ENCODE measurements at places on chromosomes 3 and 15.

DNA sequence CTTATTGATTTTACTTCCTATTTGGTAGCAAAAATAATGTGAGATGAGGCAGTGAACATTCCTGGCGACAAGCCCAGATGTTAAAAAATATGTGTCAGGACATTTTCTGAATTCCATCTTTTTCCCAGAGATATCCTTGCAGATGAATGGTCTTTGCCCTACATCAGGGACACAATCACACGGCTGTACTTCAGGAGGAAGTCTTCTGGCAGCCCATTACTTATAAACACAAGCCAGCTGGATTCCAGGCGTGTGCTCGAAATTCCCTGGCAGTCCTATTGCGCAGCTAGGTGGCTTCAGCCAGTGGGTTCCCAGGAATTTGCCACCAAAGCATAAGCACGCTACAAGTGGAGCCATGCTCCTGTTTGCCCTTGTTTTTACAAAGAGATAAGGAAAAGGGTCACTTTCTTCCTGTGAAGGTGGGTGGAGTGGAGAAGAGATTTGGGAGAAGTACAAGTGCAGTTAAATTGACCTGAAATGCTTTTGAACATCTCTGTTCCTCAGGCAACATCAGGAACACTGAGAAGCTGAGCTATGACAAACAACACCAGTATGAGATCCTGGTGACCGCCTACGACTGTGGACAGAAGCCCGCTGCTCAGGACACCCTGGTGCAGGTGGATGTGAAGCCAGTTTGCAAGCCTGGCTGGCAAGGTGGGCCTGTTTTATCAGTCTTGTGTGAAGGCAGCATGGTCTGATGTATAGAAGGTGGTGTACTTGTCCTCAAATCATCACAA lies 257.1 kb upstream of the TRIM42 start:
- no peak for DNase-seq

DNA sequence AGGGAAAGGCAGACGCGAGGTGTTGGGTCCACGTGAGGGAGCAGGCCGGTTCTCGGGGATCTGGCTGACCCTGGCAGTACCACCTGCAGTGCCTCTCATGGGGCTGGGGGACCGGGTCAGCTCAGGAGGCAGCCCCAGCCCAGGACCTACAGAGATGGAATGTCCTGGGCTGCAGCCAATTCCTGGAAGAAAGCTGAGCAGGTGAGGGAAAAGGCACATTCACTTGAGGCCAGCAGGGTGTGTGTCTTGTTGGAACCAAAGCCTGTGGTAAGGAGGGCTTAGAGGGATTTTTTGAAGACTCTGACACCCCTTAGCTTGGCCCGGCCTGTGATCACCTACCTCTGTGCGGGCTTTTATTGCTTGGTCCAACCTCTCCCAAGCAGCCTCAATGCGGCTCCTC lies 15.8 kb downstream of the PLA2G4B start:
- no peak for DNase-seq

DNA sequence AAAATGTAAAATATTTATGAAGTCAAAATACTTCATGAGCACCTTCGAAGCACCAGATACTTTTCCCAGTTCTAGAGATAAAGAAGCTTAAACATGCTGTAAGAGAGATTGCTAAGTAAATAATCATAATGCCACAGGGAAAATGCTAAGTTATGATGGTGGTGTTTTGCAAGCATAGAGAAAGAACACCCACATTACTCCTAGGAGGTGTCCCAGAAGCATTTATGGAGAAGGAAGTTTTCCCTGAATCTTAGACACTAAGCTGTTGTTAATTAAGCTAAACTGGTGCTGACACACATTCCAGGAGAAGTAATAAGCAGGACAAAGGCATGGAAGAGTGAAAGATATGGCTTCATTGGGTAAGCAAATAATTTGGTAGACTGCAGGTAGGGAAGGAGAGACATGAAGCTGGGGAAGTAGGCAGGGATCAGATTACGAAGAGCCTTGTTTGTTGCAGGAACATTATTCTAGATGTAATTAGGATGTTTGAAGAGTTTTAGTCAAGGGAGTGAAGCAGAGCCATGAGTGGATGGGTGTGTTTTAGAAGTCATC lies 40.4 kb upstream of the CHMP2B start:
- DNase-seq = no peak

DNA sequence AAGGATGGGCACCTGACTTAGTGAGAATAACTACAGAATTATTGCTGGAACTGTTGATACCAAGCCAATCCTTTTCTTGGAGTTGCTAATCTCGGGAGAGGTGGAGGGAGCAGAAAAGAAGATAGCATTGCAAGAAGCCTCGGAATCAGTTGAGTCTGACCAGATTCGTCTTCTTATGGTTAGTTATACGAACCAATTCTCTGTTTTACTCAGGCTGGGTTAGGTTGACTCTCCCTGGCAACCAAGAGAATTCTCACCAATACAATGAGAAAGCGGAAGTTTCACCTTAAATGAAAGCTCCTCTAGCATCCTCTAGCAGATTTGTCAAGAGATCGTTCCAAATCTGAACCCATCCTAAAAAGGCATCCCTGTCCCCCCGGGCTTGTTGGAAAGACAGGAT lies 43.5 kb upstream of the UBE2E1 start:
- no peak for DNase-seq

- DNase-seq = no peak
Measured at GRCh38 chr15:76377217-76377616, 40.6 kb downstream of the ISL2 start.

GRCh38 chr15:59991834-59992233 lies 12.3 kb upstream of the FOXB1 start:
- DNase-seq = no peak

DNA sequence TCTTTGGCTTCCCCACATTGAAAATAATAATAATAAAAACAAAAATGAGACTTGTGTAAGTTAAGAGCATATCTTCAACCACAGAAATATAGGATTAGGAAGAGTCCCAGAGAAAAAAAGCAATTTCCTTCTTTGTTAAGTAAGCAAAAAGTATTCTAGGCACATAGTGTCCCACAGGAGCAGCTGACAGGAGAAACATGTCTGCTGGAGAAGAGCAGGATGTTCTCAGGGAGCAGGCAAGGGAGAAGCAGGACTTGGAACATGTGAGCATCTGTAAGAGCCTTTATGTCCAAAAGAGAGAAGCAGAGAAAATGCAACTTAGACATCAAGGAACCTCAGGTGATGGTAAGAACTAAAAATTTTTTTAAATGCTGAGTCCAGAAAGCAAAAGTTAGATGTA lies 39.0 kb downstream of the TTC23 start:
- no peak for DNase-seq

- DNase-seq = no peak
Measured at GRCh38 chr3:73026760-73027113, 30.1 kb downstream of the PPP4R2 start.

DNA sequence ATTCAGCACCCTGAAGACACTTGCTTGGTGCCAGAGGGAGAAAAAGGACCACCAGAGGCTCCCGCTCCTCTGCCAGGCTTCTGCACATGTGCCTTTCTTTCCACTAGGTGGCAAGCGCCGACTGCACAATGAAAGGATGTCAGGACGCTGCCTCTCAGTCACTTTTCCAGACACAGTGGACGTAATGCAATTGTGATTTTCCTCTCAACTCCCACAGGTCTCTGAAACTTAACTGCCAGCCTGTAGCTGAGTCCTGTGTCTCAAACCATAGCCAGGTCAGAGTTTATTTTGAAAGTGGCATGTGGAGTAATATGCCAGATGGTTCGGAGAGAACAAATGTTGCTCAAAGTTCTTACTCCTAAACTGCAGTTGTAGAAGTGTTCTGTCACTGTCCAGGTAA lies 162.9 kb downstream of the ITPR1 start:
- DNase-seq = peak; percentile 71

- DNase-seq = no peak
Measured at GRCh38 chr3:188914552-188914951, 257.2 kb upstream of the TPRG1 start.

GRCh38 chr3:46812237-46812791 lies 50.9 kb downstream of the MYL3 start:
- DNase-seq = peak; percentile 1

DNA sequence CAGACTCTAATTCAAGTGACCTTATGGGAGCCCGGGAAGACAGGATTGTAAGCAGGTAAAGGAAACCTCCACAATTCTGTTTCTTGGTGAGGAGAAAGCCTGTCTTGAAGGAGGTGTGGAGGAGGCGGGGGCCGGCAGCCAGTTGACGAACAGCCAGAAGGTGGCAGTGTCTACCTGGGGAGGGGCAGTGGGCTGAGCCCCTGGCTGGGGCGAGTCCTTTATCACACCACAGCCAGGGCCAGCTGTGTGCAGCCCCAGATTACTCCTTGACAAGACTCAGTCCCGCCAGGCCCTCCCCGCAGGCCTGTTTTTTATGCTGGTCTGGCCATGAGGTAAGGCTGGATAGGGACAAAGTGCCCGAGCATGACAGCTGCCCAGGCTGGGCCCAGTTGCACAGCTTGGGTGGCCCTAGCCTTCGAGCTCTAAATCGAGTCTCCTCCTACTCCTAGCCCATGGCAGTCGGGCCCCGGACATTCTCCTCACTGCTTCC lies 40.9 kb upstream of the IDH2 start:
- no peak for DNase-seq

DNA sequence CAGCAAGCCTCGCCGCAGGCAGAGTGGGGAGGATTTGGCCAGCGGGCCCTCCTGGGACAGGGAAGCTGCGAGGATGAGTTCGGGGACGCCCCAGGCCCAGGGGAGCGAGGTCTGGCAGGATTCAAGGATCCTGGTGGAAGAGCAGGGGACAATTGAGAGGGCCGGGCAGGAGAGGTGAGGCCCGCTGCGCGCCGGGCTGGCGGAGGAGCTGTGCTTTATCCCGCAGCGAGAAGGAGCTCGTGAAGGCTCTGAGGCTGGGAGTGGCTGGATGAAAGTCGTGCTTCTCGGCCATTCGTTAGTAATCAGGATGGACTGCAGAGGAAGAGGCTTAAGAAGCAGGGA lies 3.6 kb downstream of the SLC51A start:
- DNase-seq = no peak

GRCh38 chr15:57451555-57451954 lies 75.2 kb downstream of the CGNL1 start:
- no peak for DNase-seq

- DNase-seq = no peak
Measured at GRCh38 chr15:85155857-85156256, 174.2 kb downstream of the PDE8A start.

DNA sequence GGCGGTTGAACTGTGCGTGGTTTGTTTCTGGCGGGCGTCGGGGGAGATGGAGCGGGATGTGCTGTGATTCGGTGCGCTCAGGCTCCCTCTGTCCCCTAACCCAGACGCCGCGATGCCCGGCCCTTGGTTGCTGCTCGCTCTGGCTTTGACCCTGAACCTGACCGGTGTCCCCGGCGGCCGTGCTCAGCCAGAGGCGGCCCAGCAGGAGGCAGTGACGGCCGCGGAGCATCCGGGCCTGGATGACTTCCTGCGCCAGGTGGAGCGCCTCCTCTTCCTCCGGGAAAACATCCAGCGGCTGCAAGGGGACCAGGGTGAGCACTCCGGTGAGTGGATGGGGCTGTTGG lies 1.2 kb downstream of the TRH start:
- no peak for DNase-seq

GRCh38 chr3:67292356-67293121 lies 294.4 kb downstream of the KBTBD8 start:
- no peak for DNase-seq

GRCh38 chr15:66080717-66081398 lies 172.7 kb downstream of the MEGF11 start:
- no peak for DNase-seq

DNA sequence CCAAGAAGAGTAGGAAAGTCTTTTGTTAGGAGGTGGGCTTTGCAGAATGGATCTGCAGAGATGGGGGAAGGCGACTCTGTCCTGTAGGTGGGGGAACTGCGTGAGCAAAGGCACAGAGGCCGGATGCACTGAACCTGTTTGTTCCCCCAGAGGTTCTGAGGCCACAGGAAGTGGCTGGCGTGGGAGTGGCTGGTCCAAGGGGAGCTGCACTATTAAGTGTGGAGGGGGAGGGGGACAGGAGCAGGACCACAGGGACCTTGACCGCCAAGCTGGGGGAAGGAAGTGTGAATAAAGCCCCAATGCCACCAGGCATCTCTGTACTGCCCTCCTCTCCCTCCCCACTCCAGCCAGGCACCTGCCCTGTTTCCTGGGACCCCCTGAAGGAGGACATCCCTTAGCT lies 51.8 kb downstream of the CYP11A1 start:
- DNase-seq = no peak

GRCh38 chr3:167874671-167875372 lies 139.3 kb downstream of the SERPINI1 start:
- DNase-seq = no peak

- peak; percentile 10 for DNase-seq
Measured at GRCh38 chr3:184282941-184283340, 7.1 kb downstream of the ECE2 start.

GRCh38 chr3:10594915-10595314 lies 89.5 kb upstream of the ATP2B2 start:
- DNase-seq = no peak

DNA sequence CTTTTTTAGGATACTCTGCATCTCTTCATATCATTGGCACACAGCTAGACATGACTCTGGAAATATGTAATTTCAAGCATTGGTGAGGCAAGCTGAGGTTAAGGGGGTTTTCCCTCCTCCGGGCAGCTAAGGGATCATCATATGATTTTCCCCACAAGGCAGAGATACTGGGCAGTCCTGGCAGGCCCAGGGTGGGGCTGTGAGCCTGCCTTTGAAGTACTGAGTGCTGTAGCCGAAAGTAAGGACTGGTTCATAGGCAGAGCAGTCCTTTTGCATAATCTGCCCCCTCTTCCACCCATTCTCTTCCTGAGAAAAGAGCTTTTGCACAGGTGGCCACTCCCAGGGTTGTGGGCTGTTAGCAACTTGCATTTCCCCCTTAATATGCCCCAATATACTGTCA lies 168.8 kb upstream of the MANF start:
- DNase-seq = no peak

DNA sequence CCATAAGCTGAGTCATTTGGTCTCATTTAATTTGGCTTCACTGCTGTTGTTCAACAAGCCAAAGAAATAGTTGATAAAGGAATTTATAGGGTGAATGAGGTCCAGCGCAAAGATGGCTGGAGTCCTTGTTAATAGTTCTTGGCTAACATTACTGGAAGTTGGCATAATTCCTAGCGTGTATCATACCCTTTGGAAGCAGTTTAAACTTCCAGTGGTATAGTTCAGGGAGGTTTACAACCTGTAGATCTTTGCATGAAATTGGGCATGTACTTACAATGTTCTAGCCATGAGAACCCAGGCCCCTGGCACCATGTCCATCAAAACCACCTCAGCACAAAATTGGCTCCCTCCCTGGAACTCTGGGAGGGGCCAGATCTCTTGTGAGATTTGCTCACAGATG lies 380.8 kb downstream of the LRTM1 start:
- no peak for DNase-seq

DNA sequence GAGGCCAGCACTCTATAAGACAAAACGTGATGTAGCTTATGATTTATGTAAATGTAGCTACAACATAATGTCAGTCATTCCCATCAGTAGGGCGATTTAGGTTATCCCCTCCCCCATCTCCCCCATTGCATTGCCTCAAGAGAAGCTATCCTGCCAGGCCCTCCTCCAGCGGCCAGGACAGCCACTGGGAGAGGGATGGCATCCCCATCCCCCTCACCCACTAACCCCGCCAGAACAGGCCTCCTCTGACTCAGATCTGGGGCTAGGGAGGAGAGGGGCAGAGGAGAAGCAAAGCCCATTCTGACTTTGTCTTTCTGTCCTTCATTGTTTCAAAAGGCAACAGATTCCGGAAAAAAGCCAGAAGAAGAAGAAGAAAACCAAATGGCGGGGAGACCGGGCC lies 32.6 kb upstream of the ESYT3 start:
- DNase-seq = no peak

- no peak for DNase-seq
Measured at GRCh38 chr3:117788061-117788460, 1078.5 kb downstream of the TUSC7 start.

GRCh38 chr15:30065025-30065801 lies 17.5 kb upstream of the GOLGA8J start:
- no peak for DNase-seq

GRCh38 chr3:27533718-27534573 lies 49.8 kb upstream of the SLC4A7 start:
- DNase-seq = peak; percentile 100
